ENCODE measurements at places on chromosomes 5 and 9.

GRCh38 chr5:5198135-5198534 lies 58.0 kb downstream of the ADAMTS16 start:
- peak; percentile 36 for DNase-seq

GRCh38 chr5:111840036-111840674 lies 83.2 kb upstream of the NREP start:
- DNase-seq, result no peak

GRCh38 chr5:35246900-35247647 lies 16.8 kb upstream of the PRLR start:
- peak; percentile 38 for DNase-seq

DNA sequence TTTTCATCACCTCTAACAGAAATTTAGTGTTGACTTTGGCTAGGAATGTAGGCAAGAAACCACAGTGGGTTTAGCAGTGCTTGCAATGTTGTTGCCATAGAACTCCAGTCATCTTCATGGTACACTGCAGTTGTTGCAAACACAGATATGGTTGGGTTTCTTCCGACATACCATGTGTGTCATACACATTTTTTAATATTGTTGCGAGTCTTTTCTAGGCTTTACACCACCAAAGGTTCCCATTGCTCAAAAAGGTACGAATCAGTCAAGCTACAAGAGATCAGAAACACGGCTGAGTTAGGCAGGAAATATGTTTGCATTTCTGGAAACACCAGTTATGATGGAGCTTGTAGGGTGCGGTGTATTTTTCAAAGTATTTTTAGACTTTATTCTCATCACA lies 172.4 kb downstream of the SYK start:
- DNase-seq, result peak; percentile 44

DNA sequence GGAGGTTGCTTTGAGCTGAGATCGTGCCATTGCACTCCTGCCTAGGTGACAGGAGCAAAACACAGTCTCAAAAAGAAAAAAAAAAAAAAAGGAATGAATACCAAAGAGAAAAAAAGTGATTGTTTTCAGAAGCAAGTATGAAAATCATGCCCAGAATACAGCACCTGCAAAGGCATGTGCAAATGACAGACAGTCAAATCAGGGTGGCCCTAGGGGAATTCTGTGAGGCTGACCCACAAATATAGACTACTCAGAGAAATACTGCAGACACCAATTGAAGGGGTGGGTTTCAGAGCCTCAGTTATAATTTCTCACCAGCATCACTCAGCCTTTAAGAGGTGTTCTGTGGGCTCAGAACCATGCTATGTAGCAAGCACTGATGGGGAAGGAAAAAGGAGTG lies 28.6 kb downstream of the DCAF12 start:
- no peak for DNase-seq

DNA sequence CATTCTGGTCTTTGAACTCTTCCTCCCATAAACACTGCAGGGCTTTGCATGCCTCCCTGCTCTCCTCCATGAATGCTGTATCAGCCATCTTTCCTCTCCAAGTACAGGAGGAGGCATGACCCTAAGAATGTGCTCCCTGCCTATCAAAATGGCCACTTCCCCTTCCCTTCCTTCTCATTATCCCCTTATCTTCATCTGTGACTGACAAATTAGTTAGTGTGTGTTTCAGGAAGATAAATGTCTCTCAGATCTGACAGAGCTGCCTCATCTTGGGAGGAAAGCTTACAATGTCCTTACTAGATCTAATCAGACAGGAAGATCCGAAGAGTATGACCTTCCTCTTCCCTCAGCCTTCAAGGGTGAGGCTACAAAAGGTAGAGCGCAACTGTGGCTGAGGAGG lies 46.2 kb downstream of the TLR4 start:
- no peak for DNase-seq

- DNase-seq, result no peak
Measured at GRCh38 chr5:81537905-81538547, 144.1 kb upstream of the ACOT12 start.

DNA sequence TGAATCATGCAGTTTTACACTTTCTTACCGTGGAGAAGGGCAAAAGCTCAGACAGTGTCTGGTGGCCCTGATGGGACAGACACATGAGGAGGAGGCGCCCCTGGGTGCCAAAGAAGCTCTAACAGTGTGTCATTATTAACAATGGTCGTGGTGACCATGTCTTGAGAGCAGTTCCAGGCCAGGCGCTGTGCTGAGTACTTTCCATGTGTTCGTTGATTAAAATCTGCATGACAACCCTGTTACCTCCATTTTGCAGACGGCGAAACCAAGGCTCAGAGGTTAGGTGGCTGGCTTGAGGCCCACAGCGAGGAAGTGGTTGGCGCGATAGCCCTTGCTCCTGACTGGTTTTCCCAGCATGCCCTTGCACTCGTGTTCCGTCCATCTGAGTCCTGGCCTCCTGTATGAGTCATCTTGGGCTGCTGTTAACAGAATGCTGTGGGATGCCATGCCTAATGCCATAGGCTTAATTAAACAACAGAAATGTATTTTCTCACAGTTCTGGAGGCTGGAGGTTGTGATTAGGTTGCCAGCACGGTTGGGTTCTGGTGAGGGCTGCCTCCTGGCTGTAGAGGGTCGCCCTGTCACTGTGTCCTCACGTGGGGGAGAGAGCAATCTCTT lies 92.0 kb downstream of the AMBP start:
- DNase-seq, result no peak

- no peak for DNase-seq
Measured at GRCh38 chr9:95511952-95512708, 4.6 kb downstream of the PTCH1 start.

- DNase-seq, result no peak
Measured at GRCh38 chr9:35350212-35350611, 139.7 kb upstream of the RUSC2 start.

DNA sequence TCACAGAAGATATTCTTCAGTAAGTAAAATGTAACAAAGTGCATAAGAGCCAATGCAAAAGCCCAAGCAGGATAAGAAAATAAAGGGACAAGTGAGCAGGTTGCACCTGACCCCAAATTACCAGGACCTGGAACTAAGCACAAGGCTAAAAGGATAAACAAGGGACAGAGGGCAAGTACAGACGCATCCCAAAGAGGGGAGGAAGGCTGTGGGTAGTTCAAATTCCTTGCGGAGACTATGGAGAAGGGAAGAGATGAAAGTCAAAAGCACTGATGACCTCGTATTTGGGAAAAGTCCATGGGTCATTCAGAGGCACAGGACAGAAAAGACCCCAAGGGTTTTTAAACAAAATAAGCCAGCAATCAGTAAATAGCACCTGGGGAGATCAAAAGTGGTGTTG lies 11.8 kb downstream of the ELAVL2 start:
- DNase-seq, result no peak
